ENCODE measurements at places on chromosomes 16 and 17.
A peak's percentile ranks its signal among the peaks of the same experiment; 100 is the strongest.

- no peak for DNase-seq
These were observed 34.4 kb downstream of the SLC7A5 start for GRCh38 chr16:87834668-87835473.

DNA sequence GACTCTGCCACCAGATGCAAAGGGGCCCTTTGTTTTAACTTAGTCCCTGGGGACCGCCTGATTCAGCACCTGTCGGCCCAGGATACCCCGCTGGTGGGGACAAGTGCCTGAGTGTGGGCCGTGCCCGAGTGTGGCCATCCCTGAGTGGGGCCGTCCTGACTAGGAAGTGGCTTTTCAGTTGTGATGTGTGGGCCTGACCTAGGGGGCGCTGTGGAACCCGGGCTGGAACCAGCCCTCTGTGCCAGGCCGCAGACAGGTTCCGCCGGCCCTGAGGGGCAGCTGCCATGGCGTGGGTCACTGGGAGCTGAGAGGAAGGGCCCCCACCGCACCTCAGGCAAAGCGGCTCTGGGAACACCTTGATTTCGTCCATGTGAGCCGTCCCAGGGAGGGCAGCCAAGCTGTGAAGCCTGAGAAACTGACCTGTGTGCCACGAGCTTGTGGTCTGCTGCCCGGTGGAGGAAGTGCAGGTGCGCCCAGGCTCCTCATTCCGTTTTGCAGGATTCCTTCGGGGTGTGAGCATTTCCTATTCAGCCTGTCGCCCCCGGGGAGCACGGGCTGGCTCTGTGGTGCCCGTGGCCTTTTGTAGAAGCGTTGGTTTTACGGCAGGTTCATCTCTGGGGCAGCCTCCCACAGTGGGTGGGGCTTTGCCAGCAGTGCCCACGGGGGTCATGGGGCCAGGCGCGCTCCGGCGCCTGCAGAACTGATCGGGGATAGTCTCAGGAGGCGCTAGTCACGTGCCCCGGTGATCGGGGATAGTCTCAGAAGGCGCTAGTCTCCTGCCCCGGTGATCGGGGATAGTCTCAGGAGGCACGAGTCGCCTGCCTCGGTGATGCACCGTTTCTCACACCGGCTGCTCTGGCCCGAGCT lies 5.3 kb downstream of the RPL13 start:
- no peak for DNase-seq

DNA sequence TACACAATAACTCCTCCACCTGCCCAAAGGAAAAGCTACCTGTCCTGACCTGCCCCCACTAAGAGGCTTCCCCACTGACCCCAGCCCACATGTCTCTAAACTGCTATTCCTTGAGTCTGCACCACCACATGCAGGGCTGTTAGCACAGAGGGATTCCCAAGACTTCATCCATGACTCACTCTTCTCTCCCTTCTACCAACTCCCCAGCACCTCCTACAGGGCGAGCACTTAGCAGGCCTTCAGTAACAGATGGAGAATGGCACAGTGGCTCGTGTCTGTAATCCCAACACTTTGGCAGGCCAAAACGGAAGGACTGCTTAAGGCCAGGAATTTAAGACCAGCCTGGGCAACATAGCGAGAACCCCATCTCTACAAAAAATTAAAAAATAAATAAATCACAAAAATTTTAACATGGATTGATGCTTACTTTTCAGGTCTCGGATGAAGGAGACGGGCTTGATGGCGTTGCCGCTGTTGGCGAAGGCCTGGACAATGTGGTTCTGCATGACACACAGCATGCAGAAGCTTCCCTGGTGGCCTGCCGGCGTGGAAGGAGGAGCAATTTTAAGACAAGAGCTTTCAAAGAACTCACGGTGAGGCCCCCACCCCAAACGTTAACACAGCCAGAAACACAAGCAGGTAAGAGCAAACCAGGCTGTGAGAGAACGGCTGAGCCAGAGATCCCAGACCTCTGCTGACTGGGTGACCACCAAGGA lies 12.0 kb downstream of the USP36 start:
- peak; percentile 38 for DNase-seq

- DNase-seq: no peak
These were observed 23.8 kb downstream of the TBC1D3B start for GRCh38 chr17:36152639-36153120.

DNA sequence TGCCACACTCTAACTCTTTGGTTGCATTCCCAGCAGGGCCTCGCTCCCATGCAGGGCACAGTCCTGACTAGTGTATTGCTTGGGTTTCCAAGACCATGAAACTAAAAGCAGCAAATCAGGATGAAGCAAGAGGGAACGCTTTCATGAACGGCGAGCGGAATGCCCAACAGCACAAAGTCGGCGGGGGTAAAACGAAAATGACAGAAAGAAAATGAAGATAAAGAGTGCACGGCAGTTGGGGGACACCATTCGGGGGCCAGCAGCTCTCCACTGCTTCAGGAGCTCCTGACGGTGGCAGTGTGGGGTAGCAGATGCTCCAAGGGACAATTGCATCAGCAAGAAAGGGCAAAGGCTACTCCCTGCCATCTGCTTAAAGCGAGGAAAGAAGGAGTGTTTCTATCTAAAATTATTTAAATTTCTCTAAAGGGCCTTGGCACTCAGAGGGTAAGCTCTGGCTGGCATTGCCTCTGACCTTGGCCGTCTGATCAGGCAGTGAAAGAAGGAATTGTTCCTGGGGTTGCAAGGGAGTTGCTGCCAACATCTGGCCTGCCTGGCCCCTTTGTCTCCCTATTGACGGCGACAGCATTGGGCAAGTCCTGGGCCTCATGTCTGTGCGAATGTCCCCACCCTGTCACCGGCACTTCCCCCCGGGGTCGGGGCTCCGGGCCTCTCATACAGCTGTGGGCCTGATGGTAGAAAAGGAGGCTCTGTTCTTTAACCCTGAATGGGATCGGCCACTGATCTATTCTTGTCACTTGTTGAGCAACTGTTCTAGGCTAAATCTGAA lies 138.2 kb downstream of the CMIP start:
- DNase-seq: no peak

GRCh38 chr16:11256661-11257130 lies 692 bp upstream of the SOCS1 start:
- no peak for DNase-seq

DNA sequence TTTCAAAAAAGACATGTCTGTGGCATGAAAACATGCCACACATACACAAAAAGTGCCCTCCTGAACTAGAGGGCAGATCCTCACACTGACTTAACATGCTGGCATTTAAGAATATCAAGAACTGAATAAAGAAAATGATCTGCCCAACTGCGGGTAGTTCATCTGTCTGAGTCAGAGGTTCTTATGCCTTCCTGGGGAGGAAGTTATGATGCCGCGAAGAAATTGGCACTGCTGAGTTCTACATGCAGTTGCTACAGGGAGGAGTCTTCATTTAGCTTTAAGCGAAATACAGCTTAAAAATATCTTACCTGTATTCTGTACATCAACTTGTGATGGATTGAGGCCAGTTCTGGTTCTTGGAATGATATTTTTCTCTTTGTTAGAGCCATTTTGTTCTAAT lies 6.3 kb downstream of the ALDH3A2 start:
- DNase-seq: no peak

DNA sequence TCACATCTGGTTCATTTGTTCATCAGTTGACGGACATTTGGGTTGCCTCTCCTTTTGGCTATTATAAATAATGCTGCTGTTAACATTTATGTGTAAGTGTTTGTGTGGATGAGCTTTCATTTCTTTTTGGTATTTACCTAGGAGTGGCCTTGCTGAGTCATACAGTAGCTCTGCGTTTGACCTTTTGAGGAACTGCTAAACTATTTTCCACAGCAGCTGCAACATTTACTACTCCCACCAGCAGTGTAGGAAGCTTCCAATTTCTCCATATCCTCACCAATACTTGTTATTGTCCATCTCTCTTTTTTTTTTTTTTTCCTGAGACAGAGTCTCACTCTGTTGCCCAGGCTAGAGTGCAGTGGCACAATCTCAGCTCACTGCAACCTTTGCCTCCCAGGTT lies 20.7 kb upstream of the PLCG2 start:
- no peak for DNase-seq

DNA sequence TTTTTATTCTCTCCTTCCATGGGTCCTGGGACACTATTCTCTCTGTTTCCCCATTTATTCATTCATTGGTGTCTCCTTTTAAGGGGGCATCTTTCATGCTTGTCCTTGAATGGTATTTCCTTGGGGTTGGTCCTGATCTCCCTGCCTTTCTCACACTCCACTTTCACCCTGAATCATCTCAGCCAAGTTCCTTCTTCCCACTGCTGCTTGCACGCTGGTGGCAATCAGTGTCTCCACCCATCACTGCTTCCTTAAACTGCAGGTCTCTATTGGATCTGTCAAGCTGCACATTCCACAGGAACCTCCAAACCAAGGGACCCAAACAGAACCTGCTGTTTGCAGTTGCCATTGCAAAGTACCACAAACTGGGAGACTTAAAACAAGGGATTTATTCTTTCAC lies 89.3 kb upstream of the SDK2 start:
- no peak for DNase-seq

GRCh38 chr17:58575511-58575910 lies 61.1 kb upstream of the MTMR4 start:
- DNase-seq: no peak

- DNase-seq: no peak
These were observed 1231.8 kb downstream of the CDH11 start for GRCh38 chr16:63890081-63890480.

GRCh38 chr17:77733576-77734296 lies 224.8 kb upstream of the TNRC6C start:
- DNase-seq: no peak

GRCh38 chr16:19135896-19136438 lies 22.2 kb downstream of the ITPRIPL2 start:
- DNase-seq: no peak

GRCh38 chr17:41141361-41141760 lies 1.0 kb upstream of the KRTAP4-6 start:
- no peak for DNase-seq

DNA sequence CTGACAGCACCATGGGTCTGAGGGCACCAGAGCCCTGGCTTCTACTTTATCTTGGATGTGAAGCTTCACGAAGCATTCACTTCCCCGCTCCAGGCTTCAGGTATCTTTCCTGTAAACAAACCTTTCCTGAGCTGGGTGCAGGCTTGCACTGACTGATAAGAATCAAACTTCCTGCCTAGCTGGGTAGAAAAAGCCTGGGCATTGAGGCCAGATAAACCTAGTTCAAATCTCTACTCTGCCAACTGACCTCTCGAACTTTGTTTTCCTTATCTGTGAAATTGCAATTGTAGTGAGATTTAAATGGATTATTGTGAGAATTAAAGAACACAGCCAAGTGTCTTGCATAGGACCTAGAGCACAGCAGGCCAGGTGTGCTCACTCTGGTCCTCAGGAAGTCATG lies 2.9 kb upstream of the TMEM208 start:
- no peak for DNase-seq

- DNase-seq: no peak
These were observed at the start of gene CPNE7 for GRCh38 chr16:89575247-89576152. Gene CPNE7 (plus strand): TSS chr16:89575758. CDS start chr16:89575898, 140 bp downstream.

GRCh38 chr16:83705856-83706255 lies 101.9 kb upstream of the HSBP1 start:
- no peak for DNase-seq

- no peak for DNase-seq
These were observed 9.8 kb upstream of the SMTNL2 start for GRCh38 chr17:4574448-4575045.

DNA sequence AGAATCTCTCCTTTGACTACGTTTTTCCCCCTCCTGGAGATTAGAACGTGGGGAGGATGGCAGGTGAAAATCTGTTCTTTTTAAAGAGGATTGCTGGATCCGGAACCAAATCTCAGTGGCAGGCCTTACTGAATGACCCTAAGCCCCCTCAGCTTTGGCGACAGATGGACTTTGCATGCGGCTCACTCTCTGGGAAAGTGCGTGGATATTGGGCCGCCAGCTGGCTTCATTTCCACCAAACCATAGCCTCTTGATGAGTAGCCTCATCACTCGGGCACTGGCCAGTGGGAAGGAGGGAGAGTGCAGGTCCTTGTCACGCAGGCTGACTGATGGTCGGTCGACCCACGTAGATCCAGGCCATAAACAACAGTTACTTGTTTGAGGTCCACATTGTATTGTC lies 31.3 kb upstream of the CCDC182 start:
- DNase-seq: no peak

- no peak for DNase-seq
These were observed 52.0 kb upstream of the LHX1 start for GRCh38 chr17:36885153-36885735.

DNA sequence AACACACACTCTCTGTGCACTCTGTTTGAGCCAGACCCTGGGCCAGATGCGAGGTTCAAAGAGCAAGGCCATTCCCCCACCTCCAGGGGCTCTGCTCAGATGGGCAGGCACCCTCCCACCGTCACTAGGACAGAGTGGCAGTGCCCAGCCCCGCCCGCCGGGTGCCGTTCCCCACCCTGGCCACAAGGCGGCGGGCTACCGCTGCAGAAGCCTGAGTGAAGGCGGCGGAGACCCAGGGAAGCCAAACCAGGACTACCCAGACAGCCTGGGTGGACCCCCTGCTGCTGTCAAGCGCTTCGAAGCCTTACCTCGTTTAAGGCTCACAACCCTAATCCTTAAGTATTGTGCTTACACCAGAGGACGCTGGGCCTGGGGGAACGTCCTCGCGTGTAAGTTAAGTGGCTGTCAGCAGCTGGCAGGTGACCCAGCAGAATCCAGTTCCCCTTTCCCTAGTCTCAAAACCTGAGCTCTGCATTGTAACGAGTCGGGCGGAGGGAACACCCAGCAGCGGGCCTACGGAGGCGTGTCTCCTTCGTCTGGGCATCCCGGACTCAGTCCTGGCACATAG lies 4.5 kb downstream of the ARHGAP27 start:
- DNase-seq: peak; percentile 8

GRCh38 chr17:71349908-71350600 lies 770.8 kb upstream of the SOX9 start:
- DNase-seq: no peak

GRCh38 chr17:40021451-40021971 lies 6.3 kb downstream of the CSF3 start:
- DNase-seq: no peak

Data from AG04450 (cell line).